ENCODE measurements at places on chromosomes 3 and 15.

- no peak for DNase-seq
Observed at GRCh38 chr3:196501316-196502044, 2.1 kb downstream of the RNF168 start.

GRCh38 chr3:43523454-43524053 is 98.3 kb downstream of the ANO10 start:
- DNase-seq = no peak

DNA sequence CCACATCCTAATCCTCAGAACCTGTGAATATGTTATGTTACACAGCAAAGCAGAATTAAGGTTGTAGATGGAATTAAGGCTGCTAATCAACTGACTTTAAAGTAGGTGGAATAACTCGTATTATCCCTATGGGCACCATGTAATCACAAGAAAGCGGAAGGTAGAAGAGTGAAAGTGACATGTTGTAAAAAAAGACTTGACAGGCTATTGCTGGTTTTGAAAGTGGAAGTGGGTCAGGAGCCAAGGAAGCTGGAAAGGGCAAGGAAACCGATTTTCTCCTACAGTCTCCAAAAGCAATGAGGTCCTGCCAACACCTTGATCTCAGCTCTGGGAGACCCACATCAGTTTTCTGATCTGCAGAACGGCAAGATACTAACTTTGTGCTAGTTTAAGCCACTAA is 6.6 kb downstream of the TP63 start:
- DNase-seq = no peak

DNA sequence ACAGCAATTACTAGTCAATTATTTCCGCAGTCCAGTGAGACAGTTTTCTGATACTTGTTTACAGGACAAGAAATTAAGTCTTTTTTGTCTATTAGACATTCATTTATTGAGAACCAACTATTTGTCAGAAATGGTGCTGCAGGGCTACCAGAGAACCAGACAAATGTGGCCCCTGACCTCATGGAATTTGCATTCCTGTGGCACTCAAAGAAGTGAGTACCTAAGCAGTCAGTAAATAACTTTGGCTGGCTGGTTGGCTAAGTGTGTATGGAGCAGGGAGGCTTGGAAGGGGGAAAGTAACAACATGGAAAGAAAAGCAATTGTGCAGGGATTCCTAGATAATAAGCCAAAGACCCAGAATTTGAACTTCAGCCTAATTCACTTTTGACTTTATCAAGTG is 837.0 kb upstream of the CFAP20DC start:
- no peak for DNase-seq

DNA sequence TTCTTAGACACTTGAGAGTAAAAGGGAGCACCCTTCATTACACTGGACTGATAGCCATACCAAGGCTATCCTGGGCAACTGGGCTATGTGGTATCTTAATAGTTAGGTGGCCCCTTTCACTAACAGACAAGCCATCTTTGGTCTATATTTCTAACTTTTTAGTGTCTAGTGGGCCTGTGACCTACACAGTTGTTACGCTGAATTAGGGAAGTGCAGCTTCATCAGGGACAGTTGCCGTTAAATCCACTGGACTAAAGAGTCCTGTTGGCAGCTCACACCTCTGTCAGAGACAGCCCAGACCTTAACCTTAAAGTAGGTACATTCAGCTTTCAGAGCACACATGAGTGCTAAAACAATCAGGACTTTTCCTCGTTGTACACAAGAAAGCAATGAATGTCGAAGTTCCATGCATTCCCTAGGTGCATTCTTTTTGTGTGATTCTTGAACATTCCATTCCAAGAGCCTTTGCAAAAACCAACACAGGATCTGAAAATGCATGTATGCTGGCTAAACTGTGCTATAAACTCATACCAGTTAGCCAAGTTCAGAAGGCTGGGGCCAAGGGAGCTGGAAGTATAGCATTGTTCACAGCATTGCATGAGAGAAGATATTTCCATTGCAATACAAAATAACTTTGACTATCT is 230.2 kb upstream of the EIF1B start:
- no peak for DNase-seq

- no peak for DNase-seq
Observed at GRCh38 chr3:140051019-140051957, 116.3 kb downstream of the CLSTN2 start.

DNA sequence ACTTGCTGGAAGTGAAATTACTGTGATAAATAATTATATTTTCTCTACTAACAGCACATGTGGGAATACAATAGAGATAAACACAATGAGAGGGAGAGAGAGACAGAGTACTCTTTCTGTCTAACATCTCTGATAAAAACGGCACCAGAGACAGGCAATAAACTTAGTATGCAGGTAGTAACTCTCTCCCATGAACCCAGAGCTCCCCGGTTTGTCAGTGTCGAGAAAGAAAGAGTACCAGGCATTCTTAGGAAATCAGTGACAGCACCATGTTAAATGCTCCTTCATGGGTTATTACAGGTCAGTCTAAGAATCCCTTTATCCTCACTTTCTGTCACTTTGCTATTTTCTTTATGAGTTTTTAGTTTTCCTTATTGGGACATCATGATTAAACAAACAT is 110.7 kb upstream of the EPHA3 start:
- DNase-seq = no peak

DNA sequence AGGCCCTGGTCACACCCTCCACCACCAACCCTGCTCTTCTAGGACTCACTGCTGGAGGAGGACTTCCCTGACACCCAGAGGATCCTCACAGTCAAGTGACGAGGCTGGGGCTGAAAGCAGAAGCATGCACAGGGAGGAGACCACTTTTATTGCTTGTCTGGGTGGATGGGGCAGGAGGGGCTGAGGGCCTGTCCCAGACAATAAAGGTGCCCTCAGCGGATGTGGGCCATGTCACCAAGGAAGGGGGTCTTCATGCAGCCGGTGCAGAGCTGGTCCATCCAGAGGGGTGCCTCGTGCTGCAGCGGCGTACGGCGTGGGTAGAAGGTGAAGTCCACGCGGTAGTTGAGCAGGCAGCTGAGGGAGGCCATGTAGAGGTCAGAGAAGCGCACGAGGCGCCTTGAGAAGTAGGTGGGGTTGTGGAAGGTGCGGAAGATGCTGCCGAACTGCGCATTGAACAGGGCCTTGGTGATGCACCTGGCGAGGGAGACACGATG is 9.4 kb downstream of the NT5DC2 start:
- DNase-seq = no peak

- no peak for DNase-seq
Observed at GRCh38 chr3:107756649-107757048, 233.9 kb downstream of the BBX start.
